Psoas muscle (tissue), 8 donors: ENCODE measurements at places on chromosomes 3 and 15. TPM values are rescaled to one million over a fixed set of nuclear protein-coding genes. Genes with fewer than 3 reads are reported as not detected.

The CCDC39 gene
- 0.12 TPM for polyA plus RNA-seq

The PLCH1 gene
- 0.03 TPM for polyA plus RNA-seq

The AP4E1 gene
- 4.4 TPM for polyA plus RNA-seq

The CNBP gene
- polyA plus RNA-seq = 678 TPM

The ZNF660 gene
- 0.18 TPM for polyA plus RNA-seq

The JAGN1 gene
- 98.2 TPM for polyA plus RNA-seq

The TUBGCP5 gene
- polyA plus RNA-seq = 6.2 TPM

The TMEM40 gene
- polyA plus RNA-seq = 0.40 TPM

The KCNMB2 gene
- polyA plus RNA-seq = not detected

The PLA2G4D gene
- not detected for polyA plus RNA-seq

The KNL1 gene
- polyA plus RNA-seq = 0.03 TPM

DNA sequence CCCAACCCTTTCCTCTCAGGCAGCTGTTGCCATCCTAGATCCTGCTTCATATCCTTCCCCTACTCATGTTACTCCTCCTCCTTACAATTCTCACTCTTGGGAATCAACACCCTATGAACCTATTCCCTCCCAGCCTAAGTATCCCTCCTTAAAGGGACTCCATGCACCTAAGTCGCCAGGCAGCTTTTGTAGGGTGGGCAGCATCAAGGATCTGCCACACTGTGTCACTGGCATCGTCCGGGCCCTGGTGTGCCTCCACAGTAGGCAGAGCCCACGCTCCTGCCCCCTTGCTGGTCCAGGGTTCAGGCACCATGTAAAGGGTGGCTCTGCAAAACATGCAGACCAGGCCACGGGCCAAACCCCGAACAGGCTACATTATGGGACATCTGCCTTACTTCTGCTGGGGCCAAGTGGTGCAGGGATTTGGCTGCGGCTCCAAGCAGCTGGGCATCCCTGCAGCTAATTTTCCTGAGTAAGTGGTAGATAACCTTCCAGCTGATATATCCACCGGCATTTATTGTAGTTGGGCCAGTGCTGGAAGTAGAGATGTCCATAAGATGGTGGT, 53.4 kb downstream of the GSK3B start:
- no peak for DNase-seq

- DNase-seq = no peak
These were observed 9.2 kb upstream of the SPRED1 start for GRCh38 chr15:38243278-38244055.

- no peak for DNase-seq
These were observed 255.3 kb upstream of the ZPLD1 start for GRCh38 chr3:102179326-102180177.

DNA sequence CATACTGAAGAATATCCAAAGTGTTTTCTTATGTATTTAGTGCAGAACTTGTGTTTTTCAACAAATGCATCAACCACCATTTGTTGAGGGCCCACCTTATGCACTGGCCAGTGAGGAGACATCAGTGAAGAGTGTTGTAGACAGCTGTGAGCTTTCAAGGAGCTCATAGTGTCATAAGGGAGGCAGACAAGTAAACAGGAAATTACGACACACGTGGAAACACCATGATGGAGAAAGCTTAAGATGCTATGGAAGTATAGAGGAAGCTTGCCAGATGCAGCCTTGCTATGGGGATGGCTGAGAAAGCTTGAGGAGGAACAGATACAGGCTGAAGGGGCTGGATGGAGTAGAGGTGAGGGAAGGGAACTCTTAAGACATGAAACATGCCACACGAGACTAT, 50.8 kb upstream of the PSMD6 start:
- no peak for DNase-seq

- DNase-seq = no peak
These were observed 188.7 kb downstream of the THRB start for GRCh38 chr3:24305795-24306467.

- no peak for DNase-seq
These were observed 39.5 kb downstream of the SLC6A6 start for GRCh38 chr3:14441920-14442300.

DNA sequence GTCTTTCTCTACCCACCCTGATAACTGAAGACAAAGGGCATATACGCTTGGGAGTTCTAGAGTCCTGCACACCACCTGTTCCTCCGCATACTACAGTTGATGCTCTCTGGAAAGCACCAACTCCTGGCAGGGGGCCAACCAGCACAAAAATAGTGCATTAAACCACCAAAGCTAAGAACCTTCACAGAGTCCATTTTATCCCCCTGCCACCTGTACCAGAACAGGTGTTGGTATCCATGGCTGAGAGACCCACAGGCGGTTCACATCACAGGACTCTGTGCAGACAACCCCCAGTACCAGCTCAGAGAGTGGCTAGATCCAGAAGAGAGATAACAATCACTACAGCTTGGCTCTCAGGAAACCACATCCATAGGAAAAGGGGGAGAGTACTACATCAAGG, 114.4 kb upstream of the POU1F1 start:
- DNase-seq = no peak

- DNase-seq = no peak
These were observed 6.1 kb downstream of the TRMT10C start for GRCh38 chr3:101567528-101568317.

DNA sequence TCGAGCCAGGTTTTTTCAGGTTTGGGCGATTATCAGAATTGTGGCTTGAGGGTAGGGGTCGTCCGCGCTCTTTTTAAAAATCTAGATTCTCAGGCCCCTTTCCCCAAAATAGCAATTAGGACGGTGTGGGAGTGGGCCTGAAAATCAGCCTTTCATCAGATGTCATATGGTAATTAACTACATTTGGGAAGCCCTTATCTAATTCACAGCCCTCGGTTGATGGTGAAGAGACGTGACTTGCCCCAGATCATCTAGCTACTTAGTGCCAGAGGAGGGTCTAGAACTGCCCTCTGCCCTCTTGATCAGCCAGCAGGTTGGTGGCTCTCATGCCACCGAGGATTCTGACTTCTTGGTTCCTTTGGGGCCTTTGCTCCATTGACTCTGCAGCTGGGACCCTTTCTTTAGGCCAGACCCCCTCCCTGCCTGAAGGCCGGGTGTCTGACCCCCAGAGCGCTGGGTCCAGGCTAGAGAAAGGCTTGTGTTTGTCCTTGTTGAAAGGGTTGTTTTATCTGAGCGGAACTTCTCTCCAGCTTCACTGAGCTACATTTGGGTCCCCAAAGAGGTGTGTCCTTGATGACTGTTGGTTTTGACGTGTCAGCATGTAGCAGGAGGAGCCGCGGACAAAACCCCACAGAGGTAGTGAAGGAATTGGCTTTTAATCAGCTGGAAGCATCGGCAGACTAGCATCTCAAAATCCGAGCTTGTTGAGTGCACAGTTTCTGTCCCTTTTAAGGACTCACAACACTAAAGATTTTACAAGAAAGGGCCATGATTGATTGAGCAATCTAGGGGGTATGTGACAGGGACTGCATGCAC, 857 bp downstream of the AEN start:
- no peak for DNase-seq

DNA sequence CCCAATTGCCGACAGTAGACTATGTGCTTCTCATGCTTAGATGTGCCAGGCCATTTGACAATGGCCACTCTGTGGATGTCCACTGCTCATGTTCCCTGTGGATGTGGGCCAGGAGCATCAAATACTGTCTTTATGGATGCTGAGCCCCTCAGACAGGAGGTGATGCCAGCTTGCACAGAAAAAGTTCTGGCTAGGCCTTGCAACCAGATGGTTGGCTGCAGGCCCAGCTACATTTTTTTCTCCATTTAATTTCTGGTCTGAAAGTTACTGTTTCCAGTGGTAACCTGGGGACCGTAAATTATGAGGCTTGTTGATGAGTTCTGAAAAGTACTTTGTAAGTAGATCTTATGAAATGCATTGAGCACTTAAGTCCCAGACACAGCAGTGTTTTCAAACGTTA, 228.5 kb downstream of the CHL1 start:
- DNase-seq = no peak

DNA sequence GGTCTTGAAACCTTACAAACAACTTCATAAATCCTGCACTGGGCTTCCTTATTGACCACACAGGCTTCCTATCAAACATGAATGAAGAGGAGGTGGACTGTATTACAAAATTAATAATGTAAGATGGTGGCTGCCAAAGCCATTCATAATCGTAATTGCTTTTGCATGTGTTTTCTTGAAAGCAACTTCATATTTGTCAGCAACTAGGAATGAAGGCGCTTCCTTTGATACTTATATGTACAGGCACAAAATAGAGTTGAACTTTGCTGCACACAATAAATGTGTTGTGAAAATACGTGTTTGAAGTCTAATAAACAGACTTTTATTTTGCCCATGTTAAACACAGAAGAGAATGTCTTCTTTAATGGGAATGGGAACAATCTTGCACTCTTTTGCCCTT, 72.1 kb upstream of the OXTR start:
- no peak for DNase-seq

DNA sequence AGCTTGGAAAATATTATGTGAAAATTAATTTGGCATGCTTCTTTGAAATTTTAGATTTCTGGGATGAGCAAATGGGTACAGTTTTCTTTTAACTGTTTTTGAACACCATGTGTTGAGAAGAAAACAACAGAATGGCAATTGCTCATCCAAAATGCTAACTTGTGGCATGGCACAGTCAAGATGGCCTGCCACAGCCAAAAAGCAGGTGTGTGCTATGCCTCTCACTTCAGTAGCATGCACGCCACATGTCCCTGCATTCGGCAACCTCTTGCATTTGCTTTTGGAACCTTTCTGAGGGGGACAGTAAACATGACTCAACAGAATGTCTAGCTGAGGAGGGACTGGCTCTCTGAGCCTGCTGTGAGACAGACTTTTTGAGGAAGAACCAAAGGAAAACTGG, 138.5 kb downstream of the TIGIT start:
- DNase-seq = no peak

DNA sequence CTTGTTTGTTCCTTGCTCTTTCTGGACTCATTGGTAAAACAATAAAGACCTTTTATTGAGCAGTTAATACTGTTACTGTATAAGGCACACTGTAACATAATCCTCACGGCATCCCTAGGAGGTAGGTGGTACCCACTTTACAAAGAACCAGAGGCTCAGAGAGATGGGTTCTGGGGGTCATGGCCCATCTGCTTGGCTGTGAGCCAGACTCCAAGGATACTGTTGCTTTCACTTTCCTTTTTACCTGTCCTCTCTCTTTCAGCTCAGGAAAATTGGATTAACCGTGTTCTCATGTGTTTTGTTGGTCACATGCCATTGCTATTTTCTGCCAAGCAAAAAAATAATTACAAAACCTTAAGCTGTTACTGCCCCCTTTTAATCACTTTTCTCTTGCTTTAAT, 34.8 kb upstream of the FILIP1L start:
- DNase-seq = no peak

- no peak for DNase-seq
These were observed 615.6 kb upstream of the ADAMTS9 start for GRCh38 chr3:65303431-65303830.

- DNase-seq = no peak
These were observed 16.5 kb upstream of the CLDN1 start for GRCh38 chr3:190338717-190339116.

DNA sequence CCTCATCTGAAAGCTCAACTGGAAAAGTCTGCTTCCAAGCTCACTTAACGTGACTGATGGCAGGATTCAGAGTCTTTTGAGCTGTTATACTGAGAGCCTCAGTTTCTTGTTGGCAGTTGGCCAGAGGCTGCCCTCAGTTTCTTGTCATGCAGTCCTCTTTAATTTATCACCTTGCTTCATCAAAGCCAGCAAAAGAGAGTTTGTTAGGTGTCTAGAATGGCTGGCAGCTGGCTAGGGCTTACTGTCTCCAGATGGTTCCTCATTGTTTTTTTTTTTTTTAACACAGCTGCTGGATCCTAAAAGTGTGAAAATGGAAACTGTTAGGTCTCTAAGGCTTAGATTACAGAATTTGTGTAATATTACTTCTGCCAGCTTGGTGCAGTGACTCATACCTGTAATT, 310.6 kb downstream of the PDCD6IP start:
- DNase-seq = no peak

DNA sequence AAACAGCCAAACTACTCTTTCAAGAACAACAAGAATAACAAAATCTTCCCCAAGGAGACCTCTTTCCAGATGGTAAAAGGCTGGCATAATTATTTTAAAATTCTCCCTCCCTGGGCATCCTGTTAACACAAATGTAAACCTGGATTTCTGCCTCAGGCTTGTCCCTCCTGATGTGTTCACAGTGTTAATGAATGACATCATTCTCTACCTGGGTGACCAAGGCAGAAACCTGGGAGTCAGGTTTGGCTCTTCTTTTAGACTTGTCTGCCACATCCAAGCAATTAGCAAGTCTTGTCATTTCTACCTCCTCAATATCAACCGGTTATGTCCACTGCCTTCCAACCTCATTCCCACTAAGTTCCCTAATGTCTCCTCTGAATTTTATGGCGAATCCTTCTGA, 368.7 kb upstream of the TBL1XR1 start:
- DNase-seq = no peak

- no peak for DNase-seq
These were observed 107.1 kb downstream of the ABHD5 start for GRCh38 chr3:43797794-43798193.
